ENCODE measurements at places on chromosomes 7 and 10. TPM values are rescaled to one million over a fixed set of nuclear protein-coding genes. Genes with fewer than 3 reads are reported as not detected.

- DNase-seq = no peak
Observed at GRCh38 chr10:22346096-22346661, 883 bp downstream of the SPAG6 start.

DNA sequence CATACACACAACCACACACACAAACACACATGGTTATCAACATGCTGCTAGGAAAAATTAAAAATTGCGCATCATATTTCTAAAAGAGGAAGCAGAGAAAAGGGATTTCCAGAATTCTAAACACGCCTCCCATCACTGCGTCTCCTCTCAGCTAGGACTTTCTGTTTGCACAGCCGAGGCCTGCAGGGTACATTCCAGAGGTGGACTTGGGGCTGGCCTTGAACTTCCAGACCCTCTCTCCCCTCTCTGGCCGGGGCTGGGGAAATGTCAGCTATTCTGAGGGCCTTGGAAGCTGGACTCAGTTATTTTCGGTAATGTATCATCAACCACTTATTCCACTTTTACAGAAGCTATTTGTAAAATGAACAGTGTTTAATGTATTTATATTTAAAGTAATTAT lies 168.7 kb downstream of the GALNT17 start:
- no peak for DNase-seq

DNA sequence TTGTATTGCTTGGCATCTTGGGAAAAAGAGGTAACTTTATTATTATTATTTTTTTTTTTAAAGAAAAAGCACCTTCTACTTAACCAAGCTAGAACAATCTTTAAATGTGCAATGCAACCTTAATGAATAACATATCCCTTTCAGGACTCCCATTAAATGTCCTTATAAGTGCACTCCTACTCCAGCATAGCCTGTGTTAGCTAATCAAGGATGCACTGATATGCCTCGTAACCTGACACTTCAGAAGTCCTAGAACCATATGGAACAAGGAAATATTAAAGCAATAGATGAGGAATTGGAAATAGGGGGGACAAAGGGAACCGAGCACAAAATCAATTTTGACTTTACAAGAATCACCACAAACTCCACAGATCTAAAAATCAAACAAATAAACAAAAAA lies 522.4 kb downstream of the PARD3 start:
- DNase-seq = no peak

Gene NFE2L3
- polyA plus RNA-seq = 3.5 TPM

Gene SPDYE2B
- not detected for polyA plus RNA-seq

Gene MEOX2
- polyA plus RNA-seq = not detected

Gene ARHGAP22
- polyA plus RNA-seq = not detected
